Ovary (tissue), 10 donors: ENCODE measurements at places on chromosomes 4 and X. TPM values are rescaled to one million over a fixed set of nuclear protein-coding genes. Genes with fewer than 3 reads are reported as not detected.

NMU gene
- 0.28 TPM for polyA plus RNA-seq

NOX1 gene
- polyA plus RNA-seq: 0.06 TPM

HMGN5 gene
- 18.6 TPM for polyA plus RNA-seq

AADAT gene
- 3.1 TPM for polyA plus RNA-seq

NWD2 gene
- 0.01 TPM for polyA plus RNA-seq

MAGEB1 gene
- 0.07 TPM for polyA plus RNA-seq

EDA2R gene
- polyA plus RNA-seq: 6.6 TPM

DSPP gene
- not detected for polyA plus RNA-seq

ESX1 gene
- polyA plus RNA-seq: not detected

GPRASP2 gene
- polyA plus RNA-seq: 42.2 TPM

STOX2 gene
- polyA plus RNA-seq: 2.2 TPM

MAGED4 gene
- 21.6 TPM for polyA plus RNA-seq

DDX3X gene
- 164 TPM for polyA plus RNA-seq

TASL gene
- 0.18 TPM for polyA plus RNA-seq

CSN1S1 gene
- not detected for polyA plus RNA-seq

SOX3 gene
- 0.04 TPM for polyA plus RNA-seq

SLC38A5 gene
- 10.7 TPM for polyA plus RNA-seq

GPR119 gene
- polyA plus RNA-seq: not detected

DGKK gene
- polyA plus RNA-seq: not detected

ARAP2 gene
- polyA plus RNA-seq: 0.76 TPM

NSUN7 gene
- polyA plus RNA-seq: 2.4 TPM

FTSJ1 gene
- polyA plus RNA-seq: 24.8 TPM

MMRN1 gene
- 30.8 TPM for polyA plus RNA-seq

SPATA4 gene
- 0.22 TPM for polyA plus RNA-seq

MAML3 gene
- 11.5 TPM for polyA plus RNA-seq

SPP1 gene
- 20.8 TPM for polyA plus RNA-seq

GRIA3 gene
- polyA plus RNA-seq: 1.2 TPM
